T-cell (primary cell): ENCODE measurements at places on chromosomes 12 and 14. TPM values are rescaled to one million over a fixed set of nuclear protein-coding genes. Genes with fewer than 3 reads are reported as not detected.
A peak's percentile ranks its signal among the peaks of the same experiment; 100 is the strongest.

BDKRB2 gene
- not detected for total RNA-seq

DNAJC22 gene
- not detected for total RNA-seq

KRT7 gene
- not detected for total RNA-seq

FAM90A1 gene
- total RNA-seq: 0.54 TPM

TPH2 gene
- not detected for total RNA-seq

PTPRR gene
- not detected for total RNA-seq

BEGAIN gene
- total RNA-seq: 1.5 TPM

SIX1 gene
- total RNA-seq: not detected

GRCh38 chr12:50665609-50666008, 98.3 kb upstream of the ATF1 start:
- H3K27me3 ChIP-seq: no peaks in the 10 kb centered on the region
- no peak for DNase-seq
- H3K27ac ChIP-seq: no peak overlapping the region

DNA sequence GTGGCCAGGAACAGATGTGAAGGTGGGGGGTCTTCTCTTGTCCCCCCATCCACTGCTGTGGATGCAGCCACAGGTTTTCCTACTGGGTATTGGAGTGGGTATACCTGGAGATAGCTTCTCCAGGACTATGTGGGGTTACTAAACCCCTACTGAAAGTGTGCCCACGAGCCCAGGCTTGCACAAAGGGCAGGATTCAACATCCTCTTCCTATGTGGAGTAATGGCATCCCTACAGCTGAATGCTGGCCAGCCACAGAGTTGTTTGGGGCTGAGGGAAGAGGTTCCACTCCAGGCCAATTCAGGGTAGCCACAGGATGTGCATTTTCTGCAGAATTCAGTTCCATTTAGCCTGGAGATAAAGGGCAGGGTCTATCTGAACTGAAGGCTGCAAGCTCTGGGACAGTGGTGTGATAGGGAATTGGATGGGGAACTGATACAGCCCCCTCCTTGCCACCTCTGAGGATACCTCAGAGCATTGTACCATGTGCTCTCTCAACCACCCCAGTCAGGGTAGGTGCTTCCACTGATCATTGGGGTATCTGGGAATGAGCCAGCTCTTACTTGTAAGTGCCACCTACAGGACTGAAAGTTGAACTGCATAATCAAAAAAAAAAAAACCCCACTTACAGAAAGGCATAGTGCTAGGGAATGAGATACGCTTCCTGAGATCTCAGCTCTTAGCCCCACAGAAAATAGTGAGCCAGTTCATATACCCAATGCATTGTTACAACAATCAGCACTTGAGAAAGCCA, 187.1 kb downstream of the KITLG start:
- H3K4me3 ChIP-seq: no peak overlapping the region
- DNase-seq: no peak
- no peak overlapping the region for H3K27ac ChIP-seq
- H3K27me3 ChIP-seq: peaks cover 6% of the 10 kb centered on the region

DNA sequence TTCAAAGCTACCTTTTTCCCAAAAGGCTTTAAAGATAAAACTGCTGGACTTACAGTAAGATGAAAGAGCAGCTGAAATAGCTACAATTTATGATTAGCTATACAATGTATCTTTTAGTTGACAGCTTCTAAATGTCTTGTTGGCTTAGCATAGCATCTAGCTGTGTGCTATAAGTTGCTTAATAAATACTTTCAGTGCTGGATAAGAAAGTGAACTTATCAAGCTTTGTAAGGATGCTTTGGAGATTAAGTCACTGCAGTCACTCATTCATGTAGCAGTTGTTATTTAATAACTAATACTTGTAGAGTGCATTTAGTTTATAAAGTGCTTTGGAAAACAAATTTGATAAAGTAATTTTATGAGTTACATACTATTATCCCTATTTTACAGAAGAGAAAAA, 14.6 kb downstream of the CFAP54 start:
- no peak overlapping the region for H3K27ac ChIP-seq
- DNase-seq: no peak
- H3K4me1 ChIP-seq: peaks cover 20% of the 10 kb centered on the region
- no peaks in the 10 kb centered on the region for H3K27me3 ChIP-seq
- H3K36me3 ChIP-seq: no peaks in the 10 kb centered on the region
- no peak overlapping the region for H3K4me3 ChIP-seq

DNA sequence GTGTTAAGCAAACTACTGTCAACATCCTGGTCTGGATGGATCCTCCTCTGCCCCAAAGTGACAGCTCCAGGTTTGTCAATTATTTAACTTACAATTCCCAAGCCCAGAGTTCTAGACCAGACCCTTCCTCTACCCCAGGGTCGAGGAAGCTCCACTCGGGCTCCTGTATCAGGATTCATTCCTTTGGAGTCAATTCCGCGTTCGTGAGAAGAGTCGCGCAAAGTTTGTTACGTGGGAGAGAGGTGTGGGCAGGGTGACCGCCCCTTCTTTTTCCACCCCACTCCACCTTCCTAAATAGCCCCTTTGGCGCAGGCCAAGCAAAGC, 479 bp downstream of the SEL1L start:
- H3K27ac ChIP-seq: peak overlapping the region; percentile 64
- H3K4me3 ChIP-seq: peak overlapping the region; percentile 90
- no peaks in the 10 kb centered on the region for H3K27me3 ChIP-seq
- H3K36me3 ChIP-seq: no peaks in the 10 kb centered on the region
- H3K4me1 ChIP-seq: peaks cover 12% of the 10 kb centered on the region

GRCh38 chr12:104420868-104421267, 35.9 kb upstream of the CHST11 start:
- no peaks in the 10 kb centered on the region for H3K27me3 ChIP-seq
- DNase-seq: no peak
- H3K36me3 ChIP-seq: no peaks in the 10 kb centered on the region
- no peak overlapping the region for H3K4me3 ChIP-seq
- H3K27ac ChIP-seq: no peak overlapping the region
- H3K4me1 ChIP-seq: no peaks in the 10 kb centered on the region

DNA sequence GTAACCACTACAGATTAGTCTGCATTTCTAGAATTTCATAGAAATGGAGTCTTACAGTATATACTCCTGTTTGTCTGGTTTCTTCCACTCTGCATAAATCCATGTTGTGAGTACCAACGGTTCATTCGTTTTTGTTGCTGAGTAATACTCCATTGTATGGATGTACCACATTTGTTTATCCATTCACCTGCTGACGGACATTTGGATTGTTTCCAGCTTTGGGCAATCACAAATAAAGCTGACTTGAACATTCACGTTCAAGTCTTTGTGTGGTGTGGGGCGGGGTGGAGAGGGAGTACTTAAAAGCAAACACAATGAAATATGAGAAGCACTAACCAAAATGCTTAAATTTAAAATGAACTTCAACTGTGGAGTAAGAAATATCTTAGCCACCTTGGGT, 7.1 kb downstream of the HECTD4 start:
- H3K4me3 ChIP-seq: no peak overlapping the region
- H3K36me3 ChIP-seq: no peaks in the 10 kb centered on the region
- H3K4me1 ChIP-seq: no peaks in the 10 kb centered on the region
- no peaks in the 10 kb centered on the region for H3K27me3 ChIP-seq
- no peak overlapping the region for H3K27ac ChIP-seq
- no peak for DNase-seq

DNA sequence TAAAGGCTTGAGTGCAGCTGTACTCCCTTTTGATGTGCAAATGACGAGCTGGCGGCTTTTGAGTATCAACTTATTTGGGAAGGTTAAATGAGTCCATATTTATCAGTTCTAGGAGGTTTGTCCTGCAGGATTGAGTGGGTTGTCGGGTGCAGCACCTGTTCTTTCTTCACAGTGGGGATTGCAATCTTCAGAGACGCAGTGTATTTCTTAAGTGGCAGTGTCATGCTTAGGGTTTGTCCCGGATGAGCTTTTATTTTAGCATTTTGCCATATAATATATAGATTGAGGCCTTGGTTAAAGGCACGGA, 1.2 kb downstream of the FUT8 start:
- peak overlapping the region; percentile 81 for H3K4me3 ChIP-seq
- H3K36me3 ChIP-seq: no peaks in the 10 kb centered on the region
- H3K4me1 ChIP-seq: peaks cover 6% of the 10 kb centered on the region
- peak overlapping the region; percentile 47 for H3K27ac ChIP-seq
- no peaks in the 10 kb centered on the region for H3K27me3 ChIP-seq

DNA sequence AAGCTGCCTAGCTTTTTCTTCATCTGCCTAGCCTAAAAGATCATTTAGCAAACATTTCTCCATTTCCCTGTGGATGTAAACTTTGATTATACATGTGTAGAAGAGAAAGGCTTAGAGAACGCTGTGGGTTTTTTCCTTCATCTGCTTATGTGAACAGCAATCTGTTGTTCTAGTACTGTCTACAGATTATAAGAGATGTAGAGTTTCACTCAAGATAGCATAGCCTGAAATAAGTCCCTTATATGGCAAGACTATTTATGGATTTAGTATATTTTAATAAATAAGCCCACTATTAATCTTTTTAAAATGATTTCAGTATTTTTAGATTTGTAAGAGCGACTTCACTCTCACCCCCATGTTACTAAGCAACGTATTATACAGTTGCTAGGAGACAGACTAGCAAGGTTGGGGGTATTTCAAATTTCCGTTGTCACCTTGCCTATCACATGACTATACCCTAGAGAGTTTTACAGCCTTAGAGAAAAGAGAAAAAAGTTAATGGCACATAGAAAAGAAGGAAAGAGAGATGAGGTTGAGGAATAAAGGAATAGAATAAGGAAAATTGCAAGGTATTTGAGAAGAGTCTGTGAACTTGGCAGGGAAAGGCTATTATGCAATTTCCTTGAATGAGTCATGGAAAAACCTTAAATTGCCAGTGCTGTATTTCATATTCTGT, 12.2 kb upstream of the TUBA1A start:
- H3K27me3 ChIP-seq: no peaks in the 10 kb centered on the region
- H3K4me1 ChIP-seq: peaks cover 5% of the 10 kb centered on the region
- no peak overlapping the region for H3K4me3 ChIP-seq
- H3K27ac ChIP-seq: peak overlapping the region; percentile 38
- DNase-seq: no peak

GRCh38 chr12:96416033-96416799, 16.0 kb upstream of the CDK17 start:
- no peaks in the 10 kb centered on the region for H3K36me3 ChIP-seq
- no peak for DNase-seq
- H3K27ac ChIP-seq: no peak overlapping the region
- no peak overlapping the region for H3K4me3 ChIP-seq

DNA sequence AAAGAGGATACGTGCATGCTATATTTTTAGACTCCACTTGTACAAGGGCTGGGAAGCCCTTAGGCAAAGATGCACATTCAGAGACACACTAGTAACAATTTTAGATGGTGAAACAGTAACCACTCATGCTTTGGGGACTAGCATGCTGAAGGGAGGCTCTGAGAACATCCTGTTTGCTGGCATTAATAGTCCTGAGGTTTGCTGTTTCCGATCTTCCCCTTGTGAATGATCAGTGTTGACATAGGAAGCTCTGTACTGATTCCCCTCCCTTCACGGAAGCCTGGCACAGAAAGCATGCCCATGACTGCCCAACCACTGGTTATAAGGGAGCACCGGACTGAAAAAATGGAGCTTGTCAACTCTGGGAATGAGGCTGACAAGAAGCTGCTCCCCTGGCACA, 164.6 kb downstream of the GCH1 start:
- no peak for DNase-seq
- no peak overlapping the region for H3K27ac ChIP-seq
- no peak overlapping the region for H3K4me3 ChIP-seq
- no peaks in the 10 kb centered on the region for H3K27me3 ChIP-seq

- H3K27ac ChIP-seq: no peak overlapping the region
- no peak overlapping the region for H3K4me3 ChIP-seq
- H3K36me3 ChIP-seq: no peaks in the 10 kb centered on the region
- peaks cover 4% of the 10 kb centered on the region for H3K27me3 ChIP-seq
Observed at GRCh38 chr12:8886502-8887284, 27.6 kb upstream of the PHC1 start.

DNA sequence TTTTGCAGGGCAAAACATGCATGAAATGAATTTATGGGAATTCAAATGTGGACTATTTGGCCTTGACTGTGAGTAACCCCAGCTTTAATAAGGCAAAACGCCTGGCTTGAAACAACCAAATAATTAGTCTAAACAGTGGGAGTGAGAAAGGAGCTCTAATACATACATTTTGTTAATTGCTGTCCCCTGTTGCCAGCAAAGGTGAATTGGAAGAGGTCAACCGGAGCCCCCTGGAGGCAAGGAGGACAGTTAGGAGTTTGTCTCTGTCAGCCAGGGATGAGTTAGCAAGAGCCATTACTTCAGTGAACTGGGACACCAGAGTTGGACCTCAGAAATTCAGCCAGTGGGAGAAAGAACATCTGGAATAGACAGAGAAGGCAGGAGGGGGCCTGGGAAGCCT, 17.4 kb downstream of the KRT76 start:
- DNase-seq: no peak
- no peaks in the 10 kb centered on the region for H3K36me3 ChIP-seq
- H3K4me3 ChIP-seq: no peak overlapping the region

GRCh38 chr12:18221726-18222125, 39.6 kb upstream of the PIK3C2G start:
- no peaks in the 10 kb centered on the region for H3K36me3 ChIP-seq
- no peak overlapping the region for H3K4me3 ChIP-seq
- no peaks in the 10 kb centered on the region for H3K4me1 ChIP-seq
- no peaks in the 10 kb centered on the region for H3K27me3 ChIP-seq

DNA sequence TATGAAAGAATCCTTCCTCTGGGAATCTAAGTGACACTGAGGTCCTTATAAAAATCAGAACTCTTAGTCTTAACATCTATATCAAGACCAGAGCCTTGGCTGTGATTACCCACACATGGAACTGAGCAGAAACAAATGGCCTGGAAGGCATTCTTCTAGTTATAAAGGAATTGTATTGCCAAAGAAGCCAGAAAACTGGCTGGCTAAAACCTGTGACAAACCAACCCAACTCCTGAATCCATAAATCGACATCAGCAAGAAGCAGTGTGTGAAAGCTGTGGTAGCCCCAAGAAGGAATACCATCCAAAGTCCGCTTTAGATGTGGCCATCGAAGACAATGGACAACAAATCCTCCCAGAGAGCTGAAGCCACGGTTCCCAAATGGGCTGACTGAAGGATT, 97.9 kb upstream of the CCDC91 start:
- no peaks in the 10 kb centered on the region for H3K4me1 ChIP-seq
- H3K27me3 ChIP-seq: no peaks in the 10 kb centered on the region
- H3K27ac ChIP-seq: no peak overlapping the region
- H3K4me3 ChIP-seq: no peak overlapping the region

DNA sequence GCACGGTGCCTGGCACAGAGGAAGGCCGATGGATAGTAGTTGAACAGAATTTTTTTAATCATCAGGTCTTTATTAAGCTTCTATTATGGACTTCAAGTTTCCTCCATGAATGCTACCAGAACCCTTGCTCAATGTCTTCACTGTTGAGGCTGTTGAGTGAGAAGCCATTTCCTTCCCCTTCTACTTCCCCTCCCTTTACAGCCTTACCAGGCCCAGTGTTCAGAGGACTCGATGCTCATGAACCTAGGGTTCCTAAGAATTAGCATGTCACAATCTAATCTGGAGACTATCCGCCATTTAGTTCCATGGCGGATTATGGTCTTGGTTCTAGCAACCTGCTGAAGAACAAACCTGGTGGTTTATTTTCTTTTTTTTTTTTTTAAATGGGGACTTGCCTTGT, 17.7 kb downstream of the ETV6 start:
- no peak overlapping the region for H3K4me3 ChIP-seq
- H3K4me1 ChIP-seq: peaks cover under 1% of the 10 kb centered on the region
- no peaks in the 10 kb centered on the region for H3K27me3 ChIP-seq
- no peak for DNase-seq
- H3K27ac ChIP-seq: no peak overlapping the region
- no peaks in the 10 kb centered on the region for H3K36me3 ChIP-seq

GRCh38 chr12:570435-570920, 92.8 kb downstream of the NINJ2 start:
- no peak for DNase-seq
- no peaks in the 10 kb centered on the region for H3K27me3 ChIP-seq
- peak overlapping the region; percentile 61 for H3K4me3 ChIP-seq
- H3K36me3 ChIP-seq: no peaks in the 10 kb centered on the region
- H3K4me1 ChIP-seq: peaks cover 26% of the 10 kb centered on the region
